Cortex of kidney (tissue), 1 donor: ENCODE measurements at places on chromosomes 16 and 17.

DNA sequence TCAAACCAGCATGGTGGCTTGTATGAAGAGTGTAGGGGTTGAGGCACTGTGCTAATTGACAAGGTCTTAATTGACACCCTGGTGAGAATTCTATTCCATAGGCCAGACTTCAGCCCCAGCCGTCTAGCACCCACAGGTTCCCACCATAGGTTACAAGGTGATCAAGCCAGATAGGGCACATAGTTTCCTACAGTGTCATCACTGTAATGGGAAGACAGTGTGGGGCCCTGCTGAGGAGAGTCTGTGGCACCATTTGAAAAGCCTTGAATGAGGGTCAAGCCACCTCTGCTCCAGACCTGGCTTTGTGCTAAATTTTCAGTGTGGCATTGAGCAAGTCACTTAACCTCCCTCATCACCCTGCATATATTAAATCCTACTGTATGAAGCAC is 36.2 kb downstream of the YPEL2 start:
- DNase-seq = no peak

GRCh38 chr16:11498683-11499082 is 88.0 kb downstream of the LITAF start:
- no peak for DNase-seq

- no peak for DNase-seq
These were observed 16.5 kb downstream of the LITAF start for GRCh38 chr16:11570258-11570657.

GRCh38 chr16:1049113-1049975 is 23.2 kb upstream of the SSTR5 start:
- no peak for DNase-seq

DNA sequence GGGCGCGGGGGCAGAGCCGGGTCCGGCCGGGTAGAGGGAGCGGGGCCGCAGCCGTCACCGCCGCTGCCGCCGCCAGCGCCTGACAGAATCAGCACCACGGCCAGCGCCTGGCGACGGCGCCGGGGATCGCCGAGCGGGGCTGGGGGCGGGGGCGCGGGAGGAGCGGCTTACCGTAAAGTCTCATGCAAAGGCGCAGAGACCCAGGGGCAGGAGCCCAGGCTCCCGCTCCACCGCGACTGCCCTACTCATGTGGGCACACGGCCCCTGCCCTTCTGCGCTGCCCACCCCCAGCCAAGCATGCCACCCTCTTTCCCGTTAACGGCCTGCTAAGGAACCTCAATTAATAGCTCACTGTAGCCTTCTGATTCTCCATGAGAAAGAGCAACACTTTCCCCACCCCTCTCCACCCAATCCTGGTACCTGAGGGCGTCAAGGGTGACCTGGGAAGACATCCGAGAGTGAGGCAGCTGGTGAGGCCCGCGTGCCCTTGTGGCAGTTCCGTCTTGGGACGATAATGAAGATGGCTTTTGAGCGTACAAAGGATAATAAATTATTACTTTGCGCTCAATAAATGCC is at the start of gene SEZ6:
Gene SEZ6 (minus strand): TSS at position 98 of the 576 bp plus-strand sequence. CDS start 164 bp downstream, outside the sequence.
- no peak for DNase-seq

- DNase-seq = no peak
These were observed 22.4 kb downstream of the MGRN1 start for GRCh38 chr16:4646773-4647643.
